ENCODE measurements at places on chromosomes 1 and 21.

GRCh38 chr1:155205035-155205434 lies 2.7 kb downstream of the THBS3 start:
- DNase-seq: no peak

- DNase-seq: no peak
These were observed 10.4 kb upstream of the WNT3A start for GRCh38 chr1:227996187-227996950.

DNA sequence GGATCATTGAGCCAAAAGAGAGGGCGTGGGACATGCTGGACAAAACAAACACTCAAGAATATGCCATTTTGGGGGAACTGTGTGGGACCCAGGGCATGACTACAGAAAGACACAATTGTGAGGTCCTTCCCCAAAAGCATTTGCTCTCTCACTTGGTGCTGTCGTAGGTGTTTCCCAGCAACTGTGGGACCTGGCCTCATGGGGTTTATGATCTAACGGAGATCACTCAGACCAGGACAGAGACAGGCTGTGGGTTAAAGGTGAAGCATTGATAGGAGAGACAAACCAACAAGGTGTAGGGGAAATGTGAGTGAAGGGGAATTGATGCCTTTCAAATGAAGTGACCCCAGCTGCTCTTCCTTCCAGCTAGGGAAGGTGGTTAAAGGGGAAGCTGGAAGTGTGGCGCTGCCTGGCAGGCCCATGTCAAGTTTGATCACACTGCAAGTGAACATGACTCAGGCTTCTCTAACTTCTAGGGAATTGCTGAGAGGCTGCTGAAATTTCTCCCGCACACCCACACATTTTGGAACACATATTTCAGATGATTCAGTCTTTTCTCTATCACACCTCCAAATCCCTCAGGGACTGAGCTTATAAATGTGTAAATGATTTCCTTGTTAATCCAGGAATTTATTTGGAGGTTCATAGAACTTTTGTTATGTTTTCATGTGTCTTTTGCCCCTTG lies 30.2 kb downstream of the TRAF5 start:
- DNase-seq: no peak

DNA sequence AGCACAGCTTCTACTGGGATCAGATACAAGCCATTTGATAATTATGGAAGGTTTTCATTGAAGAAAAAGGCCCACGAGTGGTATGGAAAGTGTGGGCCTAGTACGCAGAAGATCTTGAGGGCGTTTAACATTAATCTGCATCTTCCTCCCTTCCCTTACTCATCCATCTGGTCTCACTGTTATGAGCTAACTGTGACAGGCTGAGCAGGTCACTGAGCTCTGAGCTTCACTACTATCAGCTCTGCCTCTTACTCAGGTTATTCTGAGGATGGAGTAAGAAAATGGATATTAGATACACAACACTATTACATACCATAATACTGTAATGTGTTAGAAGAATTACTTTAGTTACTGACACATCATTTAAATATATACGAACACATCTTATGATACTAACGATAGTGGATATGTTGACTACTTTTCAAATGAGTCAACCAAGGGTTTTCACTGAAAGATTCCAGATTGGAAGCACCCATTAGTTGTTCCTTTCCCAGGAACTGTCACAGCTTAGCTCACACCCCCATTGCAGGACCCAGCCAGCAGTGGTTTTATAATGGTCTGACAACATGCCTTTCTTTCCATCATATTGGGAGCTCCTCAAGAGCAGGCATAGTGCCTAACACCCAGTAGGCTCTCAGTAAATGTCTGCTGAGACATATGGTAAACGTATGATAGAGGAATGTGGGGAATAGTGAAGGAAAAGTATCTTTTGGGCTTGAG lies 97.8 kb upstream of the C8B start:
- no peak for DNase-seq

- no peak for DNase-seq
These were observed 19.5 kb downstream of the FOXJ3 start for GRCh38 chr1:42315500-42315899.
